ENCODE measurements at places on chromosomes 4 and X.

DNA sequence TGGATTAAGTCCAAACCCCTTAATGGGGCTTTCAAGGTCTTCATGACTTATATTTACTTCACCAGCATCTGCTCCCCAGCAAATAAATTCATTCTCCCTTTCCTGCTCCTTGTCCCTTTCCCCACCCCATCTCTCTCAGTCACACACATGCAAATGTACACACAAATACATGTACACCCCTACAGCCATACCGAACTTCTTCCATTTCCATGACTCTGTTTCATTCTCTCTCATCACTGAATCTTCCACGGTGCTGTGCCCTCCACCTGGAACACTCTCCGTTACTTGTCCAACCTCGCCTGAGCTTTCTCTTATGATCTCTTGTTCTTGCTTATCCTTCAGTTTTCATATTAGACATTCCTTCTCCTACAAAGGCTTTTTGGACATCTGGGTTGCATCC, 22.0 kb upstream of the RPA4 start:
- no peak for DNase-seq

GRCh38 chrX:45502396-45502795, 301.7 kb upstream of the DIPK2B start:
- no peak for DNase-seq

- no peak for DNase-seq
Measured at GRCh38 chr4:87498446-87498900, 30.7 kb downstream of the SPARCL1 start.

- peak; percentile 32 for DNase-seq
Measured at GRCh38 chrX:154396973-154397887, 947 bp upstream of the RPL10 start.

DNA sequence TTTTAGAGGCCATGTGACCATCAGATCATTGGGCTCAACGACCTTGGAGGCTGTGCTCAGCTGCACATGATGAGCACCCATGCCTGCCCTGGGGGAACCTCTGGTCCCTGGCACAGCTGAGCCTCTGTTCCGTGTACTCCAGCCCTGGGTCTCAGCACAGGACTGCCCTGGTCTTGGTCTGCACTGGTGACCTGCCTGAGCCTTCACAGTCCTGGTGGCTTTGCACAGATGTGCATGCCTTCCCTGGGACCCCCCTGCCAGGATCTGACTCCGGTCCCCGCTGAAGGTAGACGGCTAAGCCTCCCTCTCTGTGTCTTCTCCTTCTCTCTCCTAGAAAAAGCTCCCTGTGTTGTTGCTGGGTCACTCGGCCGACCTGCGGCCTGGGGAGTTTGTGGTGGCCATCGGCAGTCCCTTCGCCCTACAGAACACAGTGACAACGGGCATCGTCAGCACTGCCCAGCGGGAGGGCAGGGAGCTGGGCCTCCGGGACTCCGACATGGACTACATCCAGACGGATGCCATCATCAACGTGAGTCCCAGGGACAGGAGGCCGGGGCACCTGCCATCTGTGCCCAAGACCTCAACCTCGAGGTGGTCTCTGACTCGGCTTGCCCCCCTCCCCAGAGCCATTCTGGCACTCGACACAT, 21.6 kb downstream of the HTRA3 start:
- no peak for DNase-seq

GRCh38 chrX:20066968-20067708, 49.6 kb downstream of the MAP7D2 start:
- peak; percentile 23 for DNase-seq

GRCh38 chr4:47251348-47252135, 212.0 kb downstream of the COMMD8 start:
- DNase-seq = no peak

- no peak for DNase-seq
Measured at GRCh38 chrX:30483996-30484395, 93.6 kb downstream of the TASL start.

- DNase-seq = no peak
Measured at GRCh38 chrX:10235851-10236250, 79.1 kb downstream of the CLCN4 start.

DNA sequence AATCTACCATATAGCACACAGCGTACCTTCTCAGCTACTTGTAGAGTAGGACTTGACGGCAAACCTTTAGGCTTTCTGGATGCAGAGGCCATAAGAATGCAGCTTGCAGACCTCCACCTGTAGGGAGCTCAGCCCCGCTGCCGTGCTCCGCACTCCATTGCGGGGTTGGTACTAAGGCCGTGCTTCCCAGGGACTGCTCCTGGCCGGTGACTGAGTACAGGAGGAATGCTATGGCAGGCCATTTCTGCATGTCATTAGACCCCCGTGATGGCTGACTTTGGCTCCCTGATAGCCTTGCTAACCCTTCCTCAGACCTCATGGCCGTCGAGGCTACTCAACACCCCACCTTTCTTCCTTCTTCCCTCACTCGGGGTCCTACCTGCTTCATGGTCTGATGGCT, 26.4 kb downstream of the TIGD2 start:
- DNase-seq = no peak

DNA sequence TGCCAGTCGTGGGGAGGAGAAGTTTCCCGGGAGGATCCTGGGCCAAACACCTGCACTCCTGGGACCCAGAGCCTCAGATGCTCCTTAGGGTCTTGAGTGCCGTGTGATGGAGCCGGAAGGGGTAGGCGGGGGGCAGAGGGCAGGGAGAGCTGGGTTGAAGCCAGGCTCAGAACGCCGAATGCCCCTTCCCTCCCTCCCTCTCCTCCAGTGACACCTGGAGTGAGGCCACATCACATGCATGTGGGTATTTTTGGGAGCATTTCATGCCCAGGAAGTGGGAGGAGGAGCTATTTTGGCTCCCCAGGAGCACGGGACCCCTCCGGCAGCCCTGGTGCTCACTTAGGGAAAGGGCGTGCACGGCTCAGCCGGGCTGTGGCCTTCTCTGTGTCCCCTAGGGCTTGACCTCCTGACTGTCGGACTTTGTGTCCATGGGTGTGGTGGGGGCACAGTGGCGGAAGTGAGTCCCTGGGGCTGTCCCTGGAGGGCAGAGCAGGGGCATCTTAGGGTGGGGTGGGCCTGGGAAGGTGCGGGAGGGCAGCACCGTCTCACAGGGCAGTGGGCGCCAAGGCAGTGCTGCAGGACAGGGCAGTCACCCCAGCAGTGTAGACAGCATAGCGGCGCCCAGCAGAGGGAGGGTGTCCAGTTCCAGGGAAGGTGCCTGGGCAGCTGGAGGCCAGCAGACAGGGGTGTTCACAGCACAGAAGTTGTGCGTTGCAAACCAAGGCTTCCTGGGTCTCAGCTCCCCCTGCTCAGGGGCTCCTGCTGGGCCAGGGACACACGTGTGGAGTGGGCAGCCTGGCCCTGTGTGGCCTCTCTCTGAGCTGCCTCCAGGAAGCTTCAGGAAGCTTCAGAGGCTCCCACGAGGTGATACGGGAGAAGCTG, 4.9 kb upstream of the CPLX1 start:
- DNase-seq = no peak

DNA sequence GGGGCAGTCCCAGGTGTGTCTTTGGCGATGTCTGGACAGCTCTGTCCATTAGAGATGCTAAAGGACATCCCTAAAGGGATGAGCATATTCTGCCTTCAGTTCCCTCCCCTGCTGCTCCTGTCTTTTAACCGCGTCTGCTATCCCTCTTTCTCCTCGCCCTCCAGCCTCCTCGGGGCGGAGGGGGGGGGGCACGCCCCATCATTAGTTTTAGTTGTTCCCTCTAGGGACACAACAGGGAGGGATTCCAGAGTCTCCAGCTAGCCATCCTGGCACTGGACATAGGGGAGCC, 1.1 kb downstream of the MSL3 start:
- DNase-seq = no peak

DNA sequence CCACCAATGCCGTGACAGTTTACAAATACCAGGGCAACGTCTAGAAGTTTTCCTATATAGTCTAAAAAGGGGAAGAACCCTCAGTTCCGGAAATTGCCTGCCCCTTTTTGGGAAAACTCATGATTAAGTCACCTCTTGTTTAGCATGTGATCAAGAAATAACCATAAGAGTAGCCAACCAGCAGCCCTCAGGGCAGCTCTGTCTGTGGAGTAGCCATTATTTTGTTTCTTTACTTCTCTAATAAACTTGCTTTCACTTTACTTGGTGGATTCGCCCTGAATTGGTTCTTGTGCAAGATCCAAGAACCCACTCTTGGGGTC, 20.0 kb upstream of the HOPX start:
- no peak for DNase-seq

DNA sequence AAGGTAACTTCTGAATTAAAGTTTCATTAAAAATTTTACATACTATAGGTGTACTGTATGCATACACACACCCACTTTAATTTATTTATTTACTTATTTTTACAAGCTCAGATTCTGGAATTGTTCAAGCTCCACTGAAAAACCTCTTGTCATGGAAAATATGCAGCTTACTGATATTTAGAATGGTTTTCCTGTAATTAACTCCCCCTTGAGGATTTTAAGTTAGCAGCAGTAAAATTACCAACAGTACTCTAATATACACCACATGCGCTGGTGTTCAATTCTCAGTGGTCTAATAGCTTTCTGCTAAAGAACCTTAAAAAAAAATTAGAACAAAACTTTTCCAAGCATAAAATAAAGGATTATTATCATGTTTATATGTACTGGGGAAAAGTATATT, 12.0 kb downstream of the MAB21L2 start:
- peak; percentile 70 for DNase-seq

DNA sequence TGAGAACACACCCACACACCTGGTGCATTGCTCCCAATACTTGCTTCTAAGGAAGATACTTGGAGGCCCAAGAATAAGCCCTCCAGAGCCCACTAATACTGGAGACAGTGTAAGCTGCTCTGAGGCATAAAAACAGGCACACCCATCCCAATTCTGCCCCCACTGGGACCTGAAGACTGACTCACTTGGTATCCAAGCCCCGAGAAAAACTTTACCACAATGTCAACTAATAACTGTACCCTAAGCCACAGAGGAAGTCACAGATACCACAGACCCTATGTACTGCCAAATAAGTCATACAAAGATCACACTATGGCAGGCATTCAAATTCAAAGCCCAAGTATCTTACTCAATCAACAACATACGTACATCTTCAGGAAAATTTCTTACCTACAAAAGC, 398.2 kb upstream of the SPANXN1 start:
- DNase-seq = no peak
